ENCODE measurements at places on chromosomes 4 and X.

GRCh38 chrX:44428989-44429627 lies 85.6 kb upstream of the EFHC2 start:
- no peak for DNase-seq

GRCh38 chr4:71300964-71301363 lies 37.9 kb upstream of the SLC4A4 start:
- no peak for DNase-seq

DNA sequence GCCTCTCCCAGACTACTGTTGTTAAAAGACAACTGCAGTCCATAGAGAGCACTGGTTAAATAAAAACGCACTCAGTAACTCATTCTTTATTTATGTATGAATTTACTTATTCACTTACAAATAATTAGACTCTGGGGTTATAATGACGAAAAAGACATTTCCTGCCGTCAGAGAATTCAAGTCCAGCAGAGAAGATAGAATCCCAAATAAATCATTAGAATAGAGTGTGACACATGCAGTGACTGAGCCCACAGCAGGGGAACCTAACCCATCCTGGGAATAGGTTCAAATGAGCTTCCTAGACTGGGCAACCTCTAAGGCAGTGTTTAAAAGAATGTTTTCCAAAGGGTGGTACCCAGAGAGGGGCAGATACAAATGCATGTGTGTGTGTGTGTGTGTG lies 53.9 kb downstream of the FGFBP1 start:
- no peak for DNase-seq

- no peak for DNase-seq
Measured at GRCh38 chr4:48681856-48682255, 98.2 kb downstream of the FRYL start.

- no peak for DNase-seq
Measured at GRCh38 chr4:83054928-83055327, 19.9 kb downstream of the COPS4 start.

GRCh38 chr4:25900310-25900709 lies 13.7 kb upstream of the SMIM20 start:
- no peak for DNase-seq

DNA sequence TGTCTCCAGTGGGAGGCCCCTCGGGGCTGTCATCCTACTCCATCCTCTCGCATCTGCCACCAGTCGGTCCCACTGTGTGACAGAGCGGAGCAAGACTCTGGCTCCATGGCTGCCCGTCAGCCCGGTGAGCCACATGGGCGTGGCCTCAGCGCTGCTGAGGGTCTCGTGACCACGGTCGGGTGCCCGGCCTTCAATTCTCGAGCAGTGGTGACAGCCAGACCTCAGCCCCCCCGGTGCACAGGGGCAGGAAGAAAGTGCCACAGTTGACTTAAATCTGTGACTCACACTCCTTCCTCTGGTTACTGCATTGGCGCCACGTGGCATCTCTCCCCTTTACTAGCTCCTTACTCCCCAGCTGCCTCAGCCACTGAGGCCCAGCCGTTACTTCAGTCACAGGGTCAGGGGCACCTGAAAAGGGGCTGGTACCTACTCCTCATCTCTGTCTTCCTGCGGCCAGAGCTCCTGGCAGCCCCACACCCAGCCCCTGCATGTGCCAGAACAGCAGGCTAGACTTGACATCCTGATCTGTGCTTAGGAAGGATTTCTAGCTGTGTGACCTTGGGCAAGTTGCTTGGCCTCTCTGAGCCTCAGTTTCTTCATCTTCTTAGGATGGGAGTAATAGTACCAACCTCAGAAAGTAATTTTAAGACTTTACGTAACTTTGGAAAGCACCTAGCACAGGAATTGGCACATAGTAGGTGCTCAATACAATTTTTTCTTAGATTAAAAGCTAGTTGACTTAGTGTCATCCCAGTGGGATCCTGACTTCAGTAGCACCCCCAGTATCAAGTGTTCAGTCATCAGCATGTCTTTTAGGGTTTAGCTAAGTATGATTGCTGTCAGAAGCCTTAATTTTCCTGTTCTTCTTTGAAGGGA lies 66.1 kb downstream of the TNIP2 start:
- no peak for DNase-seq

GRCh38 chr4:56195025-56195424 lies 192.3 kb downstream of the AASDH start:
- no peak for DNase-seq

- no peak for DNase-seq
Measured at GRCh38 chrX:100946299-100946927, 17.7 kb upstream of the XKRX start.

DNA sequence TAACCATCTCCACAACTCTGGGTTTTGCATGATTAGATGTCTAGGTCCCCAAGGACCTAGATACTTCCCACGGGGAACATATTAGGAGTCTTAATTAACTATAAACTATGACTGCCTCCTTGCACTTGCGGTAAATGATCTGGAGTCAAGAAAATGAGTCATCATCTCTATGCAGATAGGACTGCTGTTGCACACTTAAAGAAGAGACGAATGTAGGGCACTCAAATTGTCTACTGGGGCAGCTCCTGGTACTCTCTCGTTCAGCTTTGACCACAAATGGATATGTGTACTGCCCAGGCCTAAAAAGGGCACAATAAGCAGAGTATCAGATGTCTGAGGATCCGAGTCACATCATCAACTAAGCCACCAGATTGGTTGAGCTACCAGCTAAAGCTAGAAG lies 1783.4 kb upstream of the AGA start:
- no peak for DNase-seq

- DNase-seq = no peak
Measured at GRCh38 chr4:12122316-12122715, 693.6 kb upstream of the HS3ST1 start.

- no peak for DNase-seq
Measured at GRCh38 chr4:41878991-41879491, 56.2 kb upstream of the TMEM33 start.

DNA sequence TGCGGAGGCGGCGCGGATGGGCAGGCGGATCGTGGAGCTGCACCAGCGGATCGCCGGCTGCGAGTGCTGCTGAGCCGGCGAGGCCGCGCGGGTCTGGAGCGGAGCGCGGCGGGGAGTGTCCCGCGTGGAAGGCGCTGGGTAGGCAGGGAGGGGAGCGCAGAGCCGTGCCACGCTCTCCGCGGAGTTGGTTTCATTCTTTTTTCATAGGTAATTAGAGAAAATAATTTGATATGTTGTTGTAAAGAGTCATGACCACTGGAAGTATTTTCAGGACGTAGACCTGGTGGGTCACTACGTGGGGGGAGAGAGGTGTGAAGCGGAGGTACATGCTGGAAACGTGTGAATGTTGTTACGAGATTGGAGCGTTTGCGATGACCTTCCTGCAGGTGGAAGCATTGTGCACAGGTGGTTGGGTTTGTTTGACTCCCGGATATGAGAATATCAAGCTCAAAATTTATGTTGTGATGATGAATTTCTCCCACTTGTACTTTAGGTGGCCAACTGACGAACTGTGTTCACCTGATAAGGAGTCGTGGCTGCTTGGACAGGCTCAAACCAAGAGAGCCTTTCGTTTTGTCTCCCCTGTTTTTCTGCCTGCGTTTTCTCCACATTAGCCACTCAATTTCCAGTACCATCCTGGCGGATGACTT lies 19.1 kb upstream of the S100P start:
- peak; percentile 35 for DNase-seq

DNA sequence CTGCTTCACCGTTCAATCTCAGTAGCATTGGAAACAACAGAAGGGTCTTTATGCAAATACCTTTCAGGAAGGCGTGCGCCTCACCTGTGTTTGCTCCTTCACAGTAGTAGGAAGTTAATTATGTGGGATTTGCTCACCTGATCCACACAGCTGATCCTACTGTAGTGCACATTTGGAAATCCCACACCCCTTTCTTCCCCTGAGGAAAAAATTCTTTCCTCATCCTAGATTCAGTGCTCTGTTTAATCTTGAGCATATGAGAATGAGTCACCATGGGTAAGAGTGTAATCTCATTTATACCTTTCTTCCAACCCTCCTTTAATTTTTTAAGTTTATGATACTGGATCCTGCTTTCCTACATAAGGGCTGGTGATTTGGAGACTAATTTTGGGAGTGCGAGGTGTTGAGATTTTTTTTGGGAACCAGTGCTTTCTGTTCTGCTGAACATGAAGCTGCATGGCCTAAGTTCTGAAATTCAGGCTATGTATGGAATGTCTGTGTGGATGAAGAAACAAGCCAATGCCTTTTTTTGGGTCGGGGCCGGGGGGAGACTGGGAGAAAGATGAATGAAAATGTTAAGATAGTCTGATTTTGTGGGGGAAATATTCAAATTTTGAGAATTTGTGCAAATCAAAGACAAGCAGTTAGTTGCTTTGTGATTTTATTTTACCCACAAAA lies 19.0 kb downstream of the GAB1 start:
- DNase-seq = no peak

DNA sequence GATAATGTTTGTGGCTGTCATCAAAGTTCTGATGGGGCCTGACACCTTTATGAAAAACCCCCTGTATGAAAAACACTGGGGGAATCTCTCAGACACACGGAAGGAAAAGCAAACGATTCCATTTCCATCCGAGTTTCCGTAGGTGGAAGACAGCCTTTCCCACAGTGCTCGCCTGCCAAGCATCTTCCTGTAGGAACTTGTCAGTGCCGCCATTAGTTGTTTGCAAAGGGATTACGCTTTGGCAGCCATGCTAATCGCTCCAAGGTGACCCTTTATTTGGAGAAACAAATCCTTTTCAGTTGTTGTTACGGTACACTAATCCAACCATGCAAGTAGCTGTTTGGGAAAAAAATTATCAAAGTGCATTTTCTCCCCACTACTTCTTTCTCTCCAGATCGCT lies 44.4 kb upstream of the STOX2 start:
- DNase-seq = no peak

DNA sequence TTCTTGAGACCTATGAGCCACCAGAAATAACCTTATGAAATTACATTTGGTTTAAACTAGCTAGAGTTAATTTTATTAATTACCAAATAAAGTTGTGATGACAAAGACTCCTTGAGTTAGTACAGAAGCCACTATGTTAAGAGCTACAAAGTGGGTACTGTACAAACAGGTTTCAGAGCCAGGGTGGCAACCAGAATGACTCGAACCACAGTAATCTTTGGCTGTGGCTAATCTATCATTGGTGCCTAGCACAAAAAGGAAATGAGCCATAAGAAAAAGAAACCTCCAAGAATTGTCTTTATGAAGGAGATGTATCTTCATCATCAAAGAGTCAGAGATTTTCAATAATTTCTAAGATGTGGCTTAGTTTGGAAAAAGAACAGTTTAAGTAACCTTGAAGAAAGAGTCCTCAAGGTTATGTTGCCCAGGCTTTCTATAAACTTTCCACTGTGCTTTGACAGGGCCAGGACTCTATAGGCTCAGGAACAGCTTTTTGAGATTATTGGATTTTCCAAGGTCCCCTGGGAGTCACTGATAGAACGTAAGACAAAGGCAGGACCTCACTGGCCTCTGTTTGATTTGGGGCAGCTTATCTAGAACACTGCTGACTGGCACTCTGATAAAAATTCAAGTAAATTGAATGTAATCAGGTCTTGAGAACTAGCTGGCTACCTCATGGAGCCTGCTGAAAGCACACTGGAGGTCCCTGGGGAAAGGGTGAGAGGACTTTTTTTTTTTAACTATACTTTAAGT lies 777.7 kb downstream of the STIM2 start:
- DNase-seq = no peak

DNA sequence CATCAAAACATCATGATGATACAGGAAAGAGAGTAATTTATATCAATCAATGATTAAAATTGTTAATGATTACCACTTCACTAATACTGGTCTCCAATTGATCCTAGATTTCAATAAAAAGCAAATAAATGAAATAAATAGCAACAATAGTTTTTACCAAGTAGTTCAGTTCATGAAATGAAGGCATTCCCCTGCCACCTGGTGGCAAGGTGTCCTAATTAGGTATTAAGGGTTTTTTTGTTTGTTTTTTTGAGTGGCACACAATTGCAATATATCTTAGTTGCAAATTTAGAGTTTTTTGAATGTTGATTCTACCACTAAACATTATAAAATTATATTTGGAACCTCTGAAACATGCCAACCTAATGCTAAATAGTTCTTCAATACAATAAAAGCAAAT lies 157.4 kb upstream of the PDE5A start:
- DNase-seq = no peak

GRCh38 chr4:109548655-109549054 lies 11.4 kb upstream of the MCUB start:
- DNase-seq = peak; percentile 38

DNA sequence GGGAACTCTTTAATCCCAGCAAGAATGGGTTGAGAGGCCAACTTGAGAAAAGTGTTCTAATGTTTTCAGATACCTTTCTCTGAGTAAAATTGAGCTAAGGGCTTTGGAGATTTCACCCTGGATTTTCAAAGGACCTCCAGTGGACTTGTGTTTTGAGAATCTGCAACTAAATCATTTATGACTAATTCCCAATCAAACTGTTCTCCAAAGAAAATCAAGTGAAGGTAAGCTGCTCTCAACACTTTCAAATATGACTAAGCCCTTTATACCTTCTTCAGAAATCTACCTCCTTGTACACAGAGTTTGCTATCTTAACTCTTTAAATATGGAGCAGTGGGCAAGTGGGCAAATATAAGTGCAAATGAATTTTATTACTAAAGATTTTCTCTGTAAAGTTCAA lies 392.9 kb downstream of the PDGFC start:
- no peak for DNase-seq

- no peak for DNase-seq
Measured at GRCh38 chr4:111204797-111205196, 581.9 kb upstream of the PITX2 start.

DNA sequence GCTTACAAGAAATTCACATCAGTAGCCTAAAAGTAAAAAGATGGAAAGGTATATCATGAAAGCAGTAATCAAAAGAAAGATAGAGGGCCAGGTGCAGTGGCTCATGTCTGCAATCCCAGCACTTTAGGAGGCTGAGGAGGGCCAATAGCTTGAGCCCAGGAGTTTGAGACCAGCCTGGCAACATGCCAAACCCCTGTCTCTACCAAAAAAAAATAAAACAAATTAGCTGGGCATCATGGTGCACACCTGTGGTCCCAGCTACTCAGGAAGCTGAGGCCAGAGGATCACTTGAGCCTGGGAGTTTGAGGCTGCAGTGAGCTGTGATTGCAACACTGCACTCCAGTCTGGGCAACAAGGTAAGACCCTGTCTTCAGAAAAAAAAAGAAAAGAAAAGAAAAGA lies 55.5 kb downstream of the GSPT2 start:
- no peak for DNase-seq

GRCh38 chr4:137421796-137422195 lies 110.5 kb downstream of the PCDH18 start:
- no peak for DNase-seq

GRCh38 chrX:7603387-7603786 lies 239.6 kb upstream of the VCX start:
- DNase-seq = no peak

- DNase-seq = no peak
Measured at GRCh38 chrX:53211391-53211978, 13.5 kb downstream of the KDM5C start.

GRCh38 chr4:152187693-152188092 lies 348.2 kb downstream of the FBXW7 start:
- no peak for DNase-seq

Measured in stimulated activated CD4-positive, alpha-beta T cell treated with anti-CD3 and anti-CD28 coated beads, Interleukin-4, amount 100 ng/mL, for 4 hours (primary cell).